Smooth muscle cell of trachea (primary cell): ENCODE measurements at places on chromosomes 7 and 10. TPM values are rescaled to one million over a fixed set of nuclear protein-coding genes. Genes with fewer than 3 reads are reported as not detected.

ADAM8 gene
- total RNA-seq = 1.2 and 2.9 TPM in 2 replicates

OR2A42 gene
- total RNA-seq = 0.15 TPM in 1 of 2 replicates, not detected in the other

GPER1 gene
- 4.5 and 4.9 TPM in 2 replicates for total RNA-seq

MRLN gene
- not detected in 2 replicates for total RNA-seq

SND1 gene
- total RNA-seq = 243 and 280 TPM in 2 replicates
